ENCODE measurements at places on chromosomes 12 and 14. TPM values are rescaled to one million over a fixed set of nuclear protein-coding genes. Genes with fewer than 3 reads are reported as not detected.

DNA sequence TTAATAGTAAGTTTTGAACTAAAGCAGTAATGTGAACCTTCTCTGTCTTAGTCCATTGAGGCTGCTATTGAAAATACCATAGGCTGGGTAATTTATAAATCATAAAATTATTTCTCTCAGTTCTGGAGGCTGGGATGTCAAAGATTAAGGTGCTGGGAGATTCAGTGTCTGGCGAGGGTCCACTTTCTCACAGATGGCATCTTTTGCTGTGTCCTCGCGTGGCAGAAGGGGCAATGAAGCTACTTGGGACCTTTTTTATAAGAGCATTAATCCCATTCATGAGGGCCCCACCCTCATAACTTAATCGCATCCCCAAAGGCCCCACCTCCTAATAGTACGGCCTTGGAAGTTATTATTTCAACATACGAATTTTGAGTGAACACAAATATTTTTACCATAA lies 28.4 kb downstream of the LIN7A start:
- no peaks in the 10 kb centered on the region for H3K4me1 ChIP-seq
- no peak overlapping the region for H3K4me3 ChIP-seq
- no peaks in the 10 kb centered on the region for H3K36me3 ChIP-seq
- DNase-seq = no peak
- H3K27ac ChIP-seq = no peak overlapping the region

Gene TBX3
- total RNA-seq = 0.41 TPM

DNA sequence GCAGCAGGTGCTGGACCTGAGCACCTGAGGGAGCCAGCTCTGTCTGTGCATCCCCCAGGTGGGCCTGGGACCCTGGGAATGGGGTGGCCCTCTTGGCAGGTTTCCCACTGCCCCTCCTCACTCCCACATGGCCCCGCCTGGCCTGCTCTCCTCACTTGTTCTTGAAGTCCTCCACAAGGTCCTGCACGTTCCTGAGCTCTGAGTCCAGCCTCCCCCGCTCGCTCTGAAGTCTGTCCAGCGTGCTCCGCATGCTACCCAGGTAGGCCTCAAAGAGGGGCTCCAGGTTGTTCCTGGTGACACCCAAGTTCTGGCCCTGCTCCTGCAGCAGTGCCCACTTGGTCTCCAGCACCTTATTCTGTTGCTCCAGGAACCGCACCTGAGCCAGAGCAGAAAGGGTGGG lies 2.9 kb downstream of the KRT79 start:
- no peak overlapping the region for H3K4me3 ChIP-seq
- H3K4me1 ChIP-seq = peaks cover 4% of the 10 kb centered on the region
- no peak overlapping the region for H3K27ac ChIP-seq
- H3K27me3 ChIP-seq = peaks cover 6% of the 10 kb centered on the region
- H3K36me3 ChIP-seq = no peaks in the 10 kb centered on the region
- DNase-seq = no peak

Gene SERPINA9
- not detected for total RNA-seq

DNA sequence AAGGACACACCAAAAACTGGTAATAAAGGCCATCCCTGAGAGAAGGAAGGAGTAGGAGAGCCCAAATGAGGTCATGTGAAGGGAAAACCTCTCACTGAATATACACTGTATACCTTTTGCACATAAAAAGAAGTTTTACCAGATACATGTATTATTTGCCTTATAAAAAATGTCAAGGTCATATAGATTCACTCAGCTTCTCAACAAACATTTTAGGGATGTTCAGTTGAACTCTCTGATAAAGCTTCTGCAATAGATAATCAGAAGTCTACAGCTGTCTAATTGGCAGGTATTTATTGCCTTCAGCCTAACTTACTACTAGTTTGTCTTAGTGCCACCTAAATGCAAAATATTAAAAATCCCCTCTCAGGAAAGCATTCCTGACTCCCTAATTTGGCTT lies 8.7 kb downstream of the SLC11A2 start:
- peaks cover 13% of the 10 kb centered on the region for H3K4me1 ChIP-seq
- no peak overlapping the region for H3K4me3 ChIP-seq
- H3K27me3 ChIP-seq = no peaks in the 10 kb centered on the region
- H3K36me3 ChIP-seq = no peaks in the 10 kb centered on the region
- no peak overlapping the region for H3K27ac ChIP-seq

Gene TAS2R13
- total RNA-seq = 0.90 TPM
